ENCODE measurements at places on chromosomes 2 and 18.

- ATAC-seq = no peak
These were observed 66.9 kb upstream of the DLX2 start for GRCh38 chr2:172169611-172170010.

DNA sequence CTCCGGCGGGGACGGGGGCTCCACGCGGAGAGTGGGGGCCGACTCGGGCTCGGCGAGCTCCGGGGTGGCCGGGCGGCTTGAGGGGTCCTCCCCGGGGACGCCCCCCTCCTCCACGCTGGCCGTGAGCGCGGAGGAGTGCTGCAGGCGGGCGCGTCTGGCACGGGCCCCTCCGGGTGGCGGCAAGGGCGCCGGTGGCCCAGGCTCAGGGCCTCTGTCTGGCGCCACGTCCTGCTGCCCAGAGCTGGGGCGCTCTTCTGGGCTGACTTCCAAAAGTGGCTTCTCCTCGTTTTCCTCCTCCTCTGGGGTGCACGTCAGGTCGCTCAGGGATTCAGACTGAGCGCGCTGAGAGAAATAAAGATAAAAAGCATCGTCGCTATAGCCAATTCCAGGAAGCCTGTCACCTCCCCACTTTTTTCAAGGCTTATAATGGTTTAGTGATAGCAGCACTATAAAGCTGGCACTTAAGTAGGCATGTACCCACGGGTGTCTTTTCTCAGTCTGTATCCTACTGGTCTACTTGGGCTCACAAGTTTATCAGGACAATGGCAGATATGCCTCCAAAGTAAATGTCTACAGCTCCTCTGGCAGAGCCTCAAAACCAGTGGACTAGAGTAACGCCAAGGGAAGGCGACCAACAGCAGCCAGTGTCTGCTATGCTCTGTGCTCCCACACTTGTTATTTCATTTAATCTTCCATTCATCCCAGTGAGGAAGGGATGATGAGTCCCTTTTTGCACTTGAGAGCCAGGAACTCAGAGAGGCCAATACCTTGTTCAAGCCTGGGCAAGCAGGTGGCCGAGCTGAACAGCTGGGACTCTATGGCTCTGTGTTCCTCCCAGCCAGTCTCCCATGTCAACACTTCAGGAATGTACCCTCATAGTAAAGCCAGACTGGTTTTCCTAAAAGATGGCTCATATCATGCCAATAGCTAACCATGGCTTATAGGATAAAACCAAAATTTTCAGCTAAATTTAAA, 92.6 kb upstream of the MGAT4A start:
- ATAC-seq = no peak

DNA sequence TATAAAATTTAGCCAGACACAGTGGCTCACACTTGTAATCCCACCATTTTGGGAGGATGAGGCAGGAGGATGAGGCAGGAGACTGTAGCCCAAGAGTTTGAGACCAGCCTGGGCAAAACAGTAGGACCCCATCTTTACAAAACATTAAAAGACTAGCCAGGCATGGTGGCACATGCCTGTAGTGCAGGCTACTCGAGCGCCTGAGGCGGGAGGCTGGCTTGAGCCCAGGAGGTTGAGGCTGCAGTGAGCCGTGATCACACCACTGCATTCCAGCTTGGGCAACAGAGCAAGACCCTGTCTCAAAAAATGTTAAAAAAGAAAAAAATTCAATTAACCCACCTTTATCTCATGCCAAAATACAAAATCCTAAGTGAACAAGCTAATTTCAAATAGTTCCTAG, 4.0 kb downstream of the REV1 start:
- no peak for ATAC-seq

DNA sequence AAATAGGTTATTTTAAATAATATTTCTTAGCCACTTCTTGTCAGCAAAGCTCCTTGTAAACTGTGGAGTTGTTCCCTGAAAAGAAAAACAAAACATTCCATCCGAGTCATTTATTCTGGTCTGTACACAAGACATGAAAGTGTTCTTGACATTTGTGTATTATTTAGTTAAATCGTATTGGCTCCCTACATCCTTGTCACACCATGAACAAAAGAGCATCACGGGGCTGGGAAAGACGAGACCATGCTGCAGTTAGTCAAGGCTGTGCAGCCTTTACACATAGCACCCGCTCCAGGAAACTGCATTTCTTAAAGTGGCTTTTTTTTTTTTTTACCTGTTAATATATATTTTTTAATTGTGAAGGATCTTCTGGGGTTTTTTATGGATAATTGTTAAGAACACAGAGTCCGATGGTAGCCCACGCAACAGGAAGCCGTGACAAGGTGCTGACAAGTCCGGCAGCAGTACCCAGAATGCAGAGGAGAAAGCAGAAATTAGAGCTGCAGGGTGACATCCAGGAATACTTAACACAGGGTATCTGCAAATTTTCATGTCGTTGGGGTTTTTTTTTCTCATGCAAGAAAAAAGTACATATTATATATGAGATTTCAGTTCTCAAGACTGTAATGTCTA, 588.4 kb downstream of the ARHGAP15 start:
- no peak for ATAC-seq

DNA sequence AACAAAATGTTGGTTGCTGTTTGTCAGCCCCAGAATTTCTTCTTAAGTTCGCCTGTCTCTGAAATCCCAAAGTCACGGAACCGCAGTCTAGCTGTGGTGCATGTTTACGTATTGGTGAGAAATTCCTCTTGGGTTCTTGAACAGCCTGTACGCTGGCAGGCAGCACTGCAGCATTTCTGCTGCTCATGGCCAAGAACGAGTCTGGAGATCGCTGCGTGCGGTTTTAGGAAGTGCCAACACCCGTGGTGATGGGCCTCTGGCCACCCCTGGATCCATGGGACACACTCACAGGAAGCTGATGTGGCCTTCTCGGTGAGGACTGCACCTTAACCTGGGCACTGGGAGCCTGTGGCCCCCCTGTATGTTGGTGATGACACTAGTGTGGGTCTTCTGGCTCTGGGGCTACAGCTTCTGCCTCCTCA, 23.7 kb downstream of the ASB1 start:
- peak; percentile 35 for ATAC-seq

GRCh38 chr18:48319801-48320638, 89.2 kb downstream of the ZBTB7C start:
- ATAC-seq = no peak

GRCh38 chr2:46871976-46872381, 43.6 kb downstream of the MCFD2 start:
- ATAC-seq = no peak

DNA sequence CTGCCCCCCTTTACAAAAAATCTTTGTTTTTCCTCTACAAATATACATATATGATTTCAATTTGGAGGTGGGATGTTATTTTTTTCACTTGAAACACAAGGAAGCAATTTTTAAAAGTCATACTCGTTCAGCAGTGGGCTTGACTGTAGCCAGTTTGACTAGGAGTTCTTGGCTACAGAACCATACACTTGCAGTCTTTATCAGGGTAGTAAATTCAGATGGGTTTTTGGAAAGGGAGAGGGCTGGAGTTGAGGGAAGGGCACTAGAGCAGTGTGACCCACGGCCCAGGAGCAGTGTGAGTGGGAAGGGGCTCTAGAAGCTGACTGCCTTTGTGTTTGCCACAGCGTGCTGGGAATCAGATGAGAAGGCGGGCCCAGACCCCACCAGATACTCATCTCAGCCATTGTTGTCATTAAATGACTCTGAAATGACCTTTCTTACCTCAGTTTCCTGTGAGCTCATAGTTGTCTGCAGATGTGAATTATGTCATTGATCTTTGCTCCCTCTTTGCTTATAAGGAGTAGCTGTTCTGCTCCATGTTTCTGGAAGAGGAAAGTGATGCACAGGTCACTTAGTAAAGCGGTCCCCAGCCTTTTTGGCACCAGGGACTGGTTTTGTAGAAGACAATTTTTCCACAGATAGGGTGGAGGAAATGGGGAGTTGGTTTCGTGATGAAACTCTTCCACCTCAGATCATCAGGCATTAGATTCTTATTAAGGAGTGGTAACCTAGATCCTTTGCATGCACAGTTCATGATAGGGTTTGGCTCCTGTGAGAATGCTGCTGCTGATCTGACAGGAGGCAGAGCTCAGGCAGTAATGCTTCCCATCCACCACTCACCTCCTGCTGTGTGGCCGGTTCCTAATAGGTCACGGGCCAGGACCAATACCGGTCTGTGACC, 116.8 kb downstream of the SPTBN1 start:
- no peak for ATAC-seq

- no peak for ATAC-seq
These were observed 155.6 kb upstream of the PIEZO2 start for GRCh38 chr18:11304928-11305327.

- no peak for ATAC-seq
These were observed 93.6 kb downstream of the SATB2 start for GRCh38 chr2:199364153-199364552.

DNA sequence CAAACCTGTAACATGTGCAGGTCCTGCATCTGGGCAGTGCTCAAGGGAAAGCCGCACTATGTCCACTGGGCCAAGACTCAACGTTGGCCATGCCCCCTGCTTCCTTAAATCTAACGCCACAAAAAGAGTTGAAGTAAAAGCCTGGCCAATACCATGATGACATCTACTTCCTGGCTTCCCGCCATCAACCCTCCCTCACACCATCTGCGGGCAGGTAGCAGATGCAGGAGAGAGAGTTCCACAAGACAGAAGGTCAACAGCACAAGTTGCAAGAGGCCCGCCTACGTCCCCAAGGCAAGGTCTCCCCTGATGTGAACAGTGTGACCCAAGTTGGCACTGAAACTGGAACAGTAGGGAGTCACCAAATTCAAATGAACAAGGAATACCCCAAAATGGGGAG, 48.4 kb downstream of the ABCG8 start:
- no peak for ATAC-seq

DNA sequence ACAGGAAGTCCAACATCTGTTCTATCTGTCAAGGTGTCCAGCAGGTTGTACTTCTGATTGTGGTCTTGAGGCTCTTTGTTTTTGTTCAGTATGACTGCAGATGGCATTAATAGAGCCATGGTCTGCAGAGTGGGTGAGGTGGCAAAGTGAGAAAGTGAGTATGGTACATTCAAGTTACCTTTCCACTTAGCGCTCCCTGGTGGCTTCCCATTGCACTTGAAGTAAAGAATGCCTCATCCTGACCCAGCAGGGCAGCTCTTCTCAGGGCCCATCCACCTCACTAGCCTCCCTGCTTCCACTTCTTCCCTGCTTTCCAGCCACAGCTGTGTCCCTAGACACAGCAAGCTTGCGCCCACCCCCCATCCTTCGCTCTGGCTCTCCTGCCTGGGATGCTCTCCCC, 148.0 kb upstream of the ALPP start:
- ATAC-seq = no peak

GRCh38 chr18:61322265-61322873, 10.9 kb upstream of the CDH20 start:
- ATAC-seq = peak; percentile 68

DNA sequence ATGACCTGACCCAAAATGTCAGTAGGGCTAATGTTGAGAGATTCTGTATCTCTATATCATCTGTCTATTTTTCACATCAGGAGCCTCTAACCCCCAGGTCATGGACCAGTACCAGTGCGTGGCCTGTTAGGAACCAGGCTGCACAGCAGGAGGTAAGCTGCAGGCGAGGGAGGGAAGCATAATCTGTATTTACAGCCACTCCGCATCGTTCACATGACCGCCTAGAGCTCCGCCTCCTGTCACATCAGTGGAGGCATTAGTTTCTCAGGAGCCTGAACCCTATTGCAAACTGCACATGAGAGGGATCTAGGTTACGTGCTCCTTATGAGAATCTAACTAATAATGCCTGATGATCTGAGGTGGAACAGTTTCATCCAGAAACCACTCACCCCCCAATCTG, 180.6 kb downstream of the RDH14 start:
- ATAC-seq = no peak

DNA sequence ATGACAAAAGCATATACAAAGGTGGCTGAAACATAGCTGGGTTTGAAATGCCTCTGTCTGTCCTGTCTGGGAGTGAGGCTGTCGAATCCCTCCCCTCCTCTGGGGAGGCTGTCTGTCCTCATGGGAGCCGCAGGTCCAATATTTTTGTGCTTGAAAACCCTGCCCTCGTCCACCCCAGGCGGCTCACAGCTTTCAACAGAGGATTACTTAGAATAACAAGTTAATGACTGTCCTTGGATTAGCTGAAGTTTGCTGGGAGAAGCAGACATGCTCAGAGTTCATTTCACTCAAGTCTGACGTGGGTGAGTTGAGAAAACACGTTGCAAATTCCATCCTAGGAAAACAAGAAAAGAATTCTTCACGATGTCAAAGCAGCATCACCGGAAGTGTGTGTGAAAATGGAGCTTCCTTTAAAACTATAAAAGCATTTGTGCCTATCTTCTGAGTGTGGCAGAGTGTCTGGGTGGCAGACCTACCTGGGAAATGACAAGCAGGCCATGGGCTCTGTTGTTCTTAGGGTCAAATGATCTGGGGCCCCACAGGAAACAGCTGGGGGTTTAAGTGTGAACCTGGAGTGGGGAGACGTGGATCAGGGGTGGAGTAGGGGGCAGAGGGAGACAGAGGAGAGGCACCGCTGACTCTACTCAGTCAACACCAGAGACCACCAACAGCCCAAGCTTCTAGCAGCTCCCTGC, 77.1 kb downstream of the DDX1 start:
- ATAC-seq = no peak

- ATAC-seq = peak; percentile 10
These were observed 318.2 kb downstream of the TNS1 start for GRCh38 chr2:217684431-217685254.

DNA sequence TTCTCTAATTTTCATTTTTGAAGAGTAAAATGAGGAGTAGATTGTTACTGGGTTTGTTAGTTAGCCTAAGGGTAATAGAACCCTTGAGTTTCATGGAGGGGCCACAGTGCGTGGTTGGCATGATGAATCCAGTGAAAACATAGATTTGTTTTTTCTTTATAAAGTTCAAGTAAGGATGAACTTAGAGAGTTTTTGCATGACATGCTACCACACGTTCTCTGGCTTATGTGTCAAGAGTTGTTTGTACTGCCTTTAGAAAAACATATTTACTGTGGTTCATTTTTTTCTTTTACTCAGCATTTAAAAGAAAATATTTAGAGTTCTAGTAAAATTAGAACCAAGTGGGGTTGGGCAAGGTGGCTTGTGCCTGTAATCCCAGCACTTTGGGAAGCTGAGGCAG, 21.8 kb downstream of the RBM44 start:
- no peak for ATAC-seq

All from gastroesophageal sphincter (tissue), 4 donors.